M059J (cell line): ENCODE measurements at places on chromosomes 11 and 22. TPM values are rescaled to one million over a fixed set of nuclear protein-coding genes. Genes with fewer than 3 reads are reported as not detected.

The NCAM1 gene
- not detected in 2 replicates for total RNA-seq

The MYOD1 gene
- 0.05 and 0.12 TPM in 2 replicates for total RNA-seq

The FADS2 gene
- 224 and 254 TPM in 2 replicates for total RNA-seq

The OR6T1 gene
- not detected in 2 replicates for total RNA-seq

The PLA2G3 gene
- total RNA-seq: not detected in 2 replicates

The DRD4 gene
- not detected in 2 replicates for total RNA-seq

GRCh38 chr11:126791446-126791845 lies 209.1 kb downstream of the KIRREL3 start:
- peak; percentile 15 for DNase-seq

- no peak for DNase-seq
Observed at GRCh38 chr11:72823105-72823804, 9.0 kb downstream of the ATG16L2 start.

GRCh38 chr11:26929806-26930517 lies 64.0 kb upstream of the FIBIN start:
- DNase-seq: no peak

DNA sequence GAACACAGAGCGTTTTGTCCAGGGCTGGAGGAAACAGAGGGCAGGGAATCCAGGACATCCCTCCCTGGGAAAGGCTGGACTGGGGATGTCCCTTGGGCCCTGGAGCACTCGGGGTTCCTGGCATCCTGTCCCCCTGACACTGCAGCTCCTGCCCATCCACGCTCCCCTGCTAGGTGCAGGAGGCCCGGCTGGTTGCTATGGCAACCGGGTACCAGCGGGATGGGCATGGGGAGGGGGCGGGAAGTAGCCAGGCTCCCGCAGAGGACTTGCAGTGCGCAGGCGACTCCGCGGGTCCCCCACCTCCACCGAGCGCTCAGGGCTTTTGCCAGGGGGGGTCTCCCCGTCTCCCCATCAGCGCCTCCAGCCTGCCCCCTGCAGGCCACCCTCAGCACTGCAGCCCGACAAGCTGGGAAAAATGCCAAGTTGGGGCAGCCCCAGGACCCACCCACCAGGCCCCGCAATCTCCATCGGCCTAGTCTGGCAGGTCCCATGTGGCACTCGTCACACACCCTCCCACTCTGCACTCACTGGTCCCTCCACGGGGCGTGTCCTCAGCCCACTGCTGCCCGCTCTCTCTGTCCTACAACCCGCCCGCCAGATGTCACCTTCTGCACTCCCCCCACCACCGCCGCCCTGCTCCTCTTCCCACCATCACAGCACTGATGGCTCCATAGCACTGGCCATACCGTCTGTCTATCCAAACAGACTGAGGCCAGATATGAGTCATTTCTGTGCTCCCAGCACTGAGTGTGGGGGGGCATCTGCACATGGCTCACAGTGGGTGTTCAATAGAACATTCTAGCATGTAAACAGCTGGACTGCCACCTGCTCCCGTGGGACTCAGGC lies 31.5 kb downstream of the KIAA0930 start:
- DNase-seq: peak; percentile 61

DNA sequence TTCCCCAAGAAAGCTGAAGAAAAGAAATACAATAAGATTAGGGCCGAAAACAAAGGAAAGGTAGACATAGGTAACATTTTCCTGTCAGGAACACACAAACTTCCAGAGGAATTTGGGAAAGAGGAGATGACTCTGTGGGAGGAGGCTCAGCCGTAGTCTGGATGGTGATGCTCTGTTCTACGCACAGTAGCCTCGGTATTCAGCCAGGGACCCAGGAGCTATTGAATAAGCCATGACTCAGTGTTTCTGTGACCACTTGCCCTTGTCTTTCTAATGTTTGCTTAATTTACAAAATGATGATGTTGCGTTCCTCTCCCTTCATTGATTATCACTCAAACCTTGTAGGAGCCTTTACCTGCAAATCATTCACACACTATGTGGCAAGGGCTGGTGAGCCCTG lies 745.0 kb downstream of the NTM start:
- DNase-seq: peak; percentile 12

- DNase-seq: no peak
Observed at GRCh38 chr11:35923452-35923851, 20.4 kb upstream of the LDLRAD3 start.

DNA sequence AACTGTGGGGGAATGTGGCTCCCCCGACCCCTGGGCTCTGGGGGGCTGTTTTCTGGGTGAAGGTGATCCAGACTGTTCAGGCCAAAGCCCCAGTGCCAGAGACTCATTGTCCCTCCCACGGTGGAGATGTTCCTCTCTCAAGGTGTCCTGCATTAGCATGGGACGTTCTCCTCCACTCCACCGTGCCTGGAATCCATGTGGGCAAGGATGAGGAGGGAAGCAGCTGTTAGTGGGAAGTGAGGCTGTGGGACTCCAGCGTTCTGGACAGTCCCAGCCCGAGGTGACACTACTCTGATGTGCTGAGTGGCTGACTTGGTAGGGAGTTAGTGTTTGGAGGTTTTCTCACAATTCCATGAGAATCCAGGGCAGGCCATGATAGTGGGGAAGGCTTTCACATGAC lies 31.4 kb upstream of the CLDN5 start:
- DNase-seq: no peak

DNA sequence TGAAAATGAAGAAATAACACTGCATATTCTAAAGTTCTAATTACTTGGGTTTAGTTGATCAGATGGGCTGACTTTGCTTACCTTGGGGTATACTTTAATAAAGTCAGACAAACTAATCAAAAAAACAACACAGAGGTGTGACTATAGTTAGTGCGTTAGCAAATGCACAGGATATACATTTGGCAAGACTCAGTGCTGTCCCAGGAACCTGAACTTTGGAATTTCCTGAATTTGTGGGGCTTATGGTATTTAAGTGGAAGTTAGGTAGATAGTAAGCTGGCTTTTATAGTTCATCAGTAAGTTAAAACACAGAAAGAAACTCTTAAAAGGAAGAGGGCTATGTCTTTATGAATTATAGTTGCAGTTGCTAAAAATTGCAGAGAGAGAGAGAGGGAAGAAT lies 302.6 kb upstream of the DDI1 start:
- no peak for DNase-seq

DNA sequence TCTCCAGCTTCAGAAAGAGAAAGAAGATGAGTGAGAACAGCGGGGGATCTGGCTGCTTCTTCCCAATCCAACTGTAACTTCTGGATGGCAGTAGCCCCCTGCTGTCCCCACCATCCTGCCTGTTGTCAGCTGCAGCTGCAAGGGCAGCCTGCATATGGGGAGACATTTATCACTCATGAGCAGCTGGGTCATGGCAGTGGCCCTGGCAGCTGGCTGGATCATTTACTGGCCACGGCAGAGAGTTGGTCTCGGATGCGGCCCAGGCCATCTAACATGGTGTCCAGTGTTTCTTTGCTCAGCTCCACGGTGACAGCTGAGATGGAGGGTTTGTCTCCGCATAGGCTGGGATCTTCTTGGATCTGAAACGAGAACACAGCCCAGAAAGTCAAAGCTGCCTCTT lies 14.8 kb downstream of the COMMD9 start:
- DNase-seq: no peak

GRCh38 chr11:83054001-83054400 lies 17.7 kb downstream of the RAB30 start:
- DNase-seq: no peak
